ENCODE measurements at places on chromosomes 16 and 17.

DNA sequence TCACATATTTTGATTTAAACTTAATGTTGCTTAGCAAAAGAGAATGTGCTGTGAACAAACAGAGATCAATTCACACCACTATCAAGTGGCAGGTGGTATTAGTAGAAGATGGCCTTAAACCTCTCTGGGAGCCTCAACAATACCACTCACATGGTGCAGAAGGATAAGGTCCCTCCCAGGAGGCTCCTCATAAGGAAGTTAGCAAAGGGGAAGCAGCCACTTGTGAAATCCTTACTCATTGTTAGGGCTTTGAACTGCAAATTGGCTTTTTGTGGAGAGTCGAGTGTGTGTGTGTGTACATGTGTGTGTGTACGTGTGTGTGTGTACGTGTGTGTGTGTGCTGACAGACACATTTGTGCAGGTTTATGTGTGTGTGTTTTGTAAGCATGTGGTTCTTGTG, 48.9 kb upstream of the ASIC2 start:
- no peak for DNase-seq

DNA sequence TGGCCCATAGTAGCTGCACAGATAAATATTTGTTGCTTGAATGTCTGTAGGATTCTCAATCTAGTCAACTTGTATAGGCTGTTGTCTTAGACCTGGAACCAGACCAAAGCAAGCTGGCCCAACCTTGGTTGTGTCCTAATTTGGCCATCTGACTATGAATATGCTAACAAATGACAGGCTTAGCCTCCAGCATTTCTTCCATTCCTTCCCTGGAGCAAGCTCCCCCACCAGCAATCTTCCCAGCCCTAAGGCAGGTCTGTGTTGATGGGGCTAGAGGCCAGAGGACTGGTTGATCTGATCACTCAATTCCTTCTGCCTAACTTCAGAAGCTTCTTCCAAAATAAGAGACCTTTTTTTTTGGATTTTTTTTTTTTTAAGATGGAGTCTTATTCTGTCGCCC, 9.4 kb upstream of the PHOSPHO1 start:
- no peak for DNase-seq

GRCh38 chr17:57542510-57542909, 202.6 kb downstream of the CCDC182 start:
- DNase-seq, result no peak

DNA sequence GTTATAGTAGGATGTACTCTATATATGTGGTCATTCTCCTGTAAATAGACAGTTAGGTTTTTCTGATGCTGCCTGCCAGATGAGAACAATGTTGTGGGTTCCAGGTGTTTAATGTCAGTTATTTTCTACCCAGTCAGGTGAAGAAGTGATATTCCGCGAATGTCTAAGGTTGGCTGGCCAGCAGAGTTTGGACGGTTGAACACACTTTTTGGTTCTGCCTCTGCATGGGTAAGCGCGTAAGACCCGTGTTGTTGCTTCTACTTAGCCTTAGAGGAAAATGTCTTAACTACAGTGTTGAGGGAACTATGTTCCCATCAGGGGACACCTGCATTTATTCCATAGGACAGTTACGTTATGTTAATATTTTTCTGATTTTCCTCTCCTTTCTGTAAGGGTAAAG, 162.6 kb downstream of the MAP2K6 start:
- DNase-seq, result no peak

DNA sequence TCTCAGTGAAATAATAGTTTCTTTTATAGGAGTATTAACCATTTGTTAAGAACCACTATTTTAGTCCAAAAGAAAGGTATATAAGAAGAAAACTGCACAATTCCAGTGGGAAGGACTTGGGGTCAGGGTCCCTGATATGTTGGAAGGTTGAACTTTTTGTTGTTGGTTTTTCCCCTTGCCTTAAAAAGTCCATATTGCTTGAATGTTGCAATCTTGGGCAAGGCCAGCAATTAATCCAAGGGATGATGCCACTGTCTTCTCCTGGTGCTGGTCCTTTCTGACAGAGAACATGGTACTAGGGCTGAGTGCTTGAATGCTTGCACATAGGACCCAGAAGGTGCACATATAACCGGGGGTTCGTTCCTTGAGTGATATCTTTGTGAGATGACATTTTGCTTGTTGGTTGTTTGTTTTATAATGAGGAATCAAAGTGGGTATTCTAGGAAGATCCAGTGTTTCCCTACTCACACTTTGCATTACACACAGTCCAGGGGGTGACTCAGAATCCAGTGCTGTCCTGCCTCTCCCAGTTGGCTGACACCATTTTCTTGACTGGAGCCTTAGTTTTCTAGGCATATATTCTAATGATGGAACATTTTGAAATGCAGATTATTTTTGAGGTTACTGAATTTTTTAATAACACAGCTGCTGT, 54.9 kb downstream of the SIAH1 start:
- DNase-seq, result no peak

- no peak for DNase-seq
These were observed 268.7 kb upstream of the ASIC2 start for GRCh38 chr17:33561569-33562334.

DNA sequence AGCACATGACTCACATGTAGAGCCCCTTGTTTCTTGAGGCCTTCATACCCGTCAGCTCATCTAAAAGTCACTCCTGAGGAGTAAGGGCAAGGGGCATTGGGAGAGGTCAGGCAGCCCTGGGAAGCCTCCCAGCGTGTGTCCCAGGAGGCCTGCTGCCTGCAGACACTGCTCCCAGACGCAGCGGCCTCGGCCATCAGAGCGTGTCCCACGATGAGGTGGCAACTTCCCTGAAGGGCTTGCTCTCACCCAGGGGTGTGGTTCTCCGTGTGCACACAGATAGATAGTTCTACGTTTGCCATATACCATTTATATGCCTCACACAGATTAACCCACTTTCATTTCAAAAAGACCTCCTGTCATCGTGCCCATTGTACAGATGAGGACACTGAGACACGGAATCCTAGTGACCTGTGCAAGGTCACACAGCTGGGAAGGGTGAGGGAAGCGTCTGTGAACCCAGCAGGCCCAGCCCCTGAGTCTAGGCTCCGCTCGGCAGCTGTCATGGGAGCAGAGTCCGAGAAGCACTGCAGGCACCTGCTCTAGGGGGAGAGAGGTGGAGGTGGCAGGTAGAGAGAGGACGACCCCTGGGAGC, 8.3 kb downstream of the TUBB3 start:
- DNase-seq, result no peak

- peak; percentile 48 for DNase-seq
These were observed 30.4 kb downstream of the RPH3AL start for GRCh38 chr17:322006-322780.

GRCh38 chr17:4514206-4514605, 15.5 kb downstream of the SPNS2 start:
- peak; percentile 49 for DNase-seq

DNA sequence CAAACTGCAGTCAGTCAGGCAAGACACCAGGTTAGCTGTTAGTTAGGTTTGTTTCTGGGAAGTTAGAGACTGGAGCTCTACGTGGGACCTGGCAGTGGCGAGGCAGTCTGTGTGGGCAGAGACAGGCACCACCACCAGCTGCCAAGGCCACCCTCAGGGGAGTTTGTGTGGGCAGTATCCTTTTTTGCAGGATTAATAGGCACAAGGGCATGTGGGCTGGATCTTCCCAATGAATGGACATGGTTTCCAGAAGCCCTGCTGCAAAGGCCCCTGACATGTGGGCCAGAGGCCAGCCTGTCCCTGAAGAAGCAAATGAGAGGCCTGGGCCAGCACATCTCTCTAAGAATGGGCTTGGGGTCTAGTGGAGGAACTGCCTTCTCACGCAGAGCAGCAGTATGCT, 19.2 kb upstream of the SREBF1 start:
- no peak for DNase-seq

- no peak for DNase-seq
These were observed 215.2 kb downstream of the CPPED1 start for GRCh38 chr16:12588510-12588909.

GRCh38 chr17:78458736-78459335, 80.4 kb downstream of the PGS1 start:
- DNase-seq, result no peak
